Thoracic aorta (tissue), 2 donors: ENCODE measurements at places on chromosomes 16 and 17. TPM values are rescaled to one million over a fixed set of nuclear protein-coding genes. Genes with fewer than 3 reads are reported as not detected.

DNA sequence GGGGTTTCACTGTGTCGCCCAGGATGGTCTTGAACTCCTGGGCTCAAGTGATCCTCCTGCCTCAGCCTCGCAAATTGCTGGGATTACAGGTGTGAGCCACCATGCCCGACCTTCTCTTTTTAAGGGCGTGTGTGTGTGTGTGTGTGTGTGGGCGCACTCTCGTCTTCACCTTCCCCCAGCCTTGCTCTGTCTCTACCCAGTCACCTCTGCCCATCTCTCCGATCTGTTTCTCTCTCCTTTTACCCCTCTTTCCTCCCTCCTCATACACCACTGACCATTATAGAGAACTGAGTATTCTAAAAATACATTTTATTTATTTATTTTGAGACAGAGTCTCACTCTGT is 3.9 kb downstream of the STH start:
- H3K27me3 ChIP-seq = no peaks in the 10 kb centered on the region
- H3K4me1 ChIP-seq = peaks cover 15% of the 10 kb centered on the region
- H3K4me3 ChIP-seq = no peak overlapping the region
- H3K27ac ChIP-seq = no peak overlapping the region
- no peak for DNase-seq

GRCh38 chr17:28057731-28058246 is 15.3 kb downstream of the NLK start:
- H3K27me3 ChIP-seq = no peaks in the 10 kb centered on the region
- no peak for DNase-seq
- H3K27ac ChIP-seq = no peak overlapping the region
- no peaks in the 10 kb centered on the region for H3K36me3 ChIP-seq
- no peak overlapping the region for H3K4me3 ChIP-seq
- peaks cover 19% of the 10 kb centered on the region for H3K4me1 ChIP-seq

TM4SF5 gene
- total RNA-seq = not detected

GRCh38 chr16:54510685-54511221 is 224.2 kb upstream of the IRX3 start:
- no peak overlapping the region for H3K27ac ChIP-seq
- no peaks in the 10 kb centered on the region for H3K36me3 ChIP-seq
- no peaks in the 10 kb centered on the region for H3K27me3 ChIP-seq
- peaks cover 11% of the 10 kb centered on the region for H3K4me1 ChIP-seq

ACD gene
- total RNA-seq = 20.4 TPM
